ENCODE measurements at places on chromosomes 5 and 9.

- DNase-seq: no peak
Measured at GRCh38 chr5:38237681-38238080, 20.7 kb upstream of the EGFLAM start.

- no peak for DNase-seq
Measured at GRCh38 chr9:88007291-88007650, 32.9 kb upstream of the CDK20 start.

- DNase-seq: no peak
Measured at GRCh38 chr9:112757282-112757883, 6.8 kb downstream of the SNX30 start.

DNA sequence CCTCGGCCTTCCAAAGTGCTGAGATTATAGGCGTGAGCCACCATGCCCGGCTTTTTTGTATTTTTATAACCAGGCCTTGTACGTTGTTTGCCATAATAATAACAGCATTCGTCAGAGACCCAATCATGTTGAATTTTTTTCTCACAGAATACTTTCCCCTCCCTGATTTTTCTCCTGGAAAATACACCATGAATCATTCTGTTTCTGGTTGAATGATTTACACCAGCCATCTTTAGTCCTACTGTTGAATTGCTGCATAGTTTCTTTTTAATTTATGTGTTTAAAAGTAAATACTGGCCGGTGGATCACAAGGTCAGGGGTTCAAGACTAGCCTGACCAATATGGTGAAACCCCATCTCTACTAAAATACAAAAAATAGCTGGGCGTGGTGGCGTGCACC, 3.5 kb downstream of the CNOT8 start:
- DNase-seq: no peak

- no peak for DNase-seq
Measured at GRCh38 chr5:78574131-78574673, 74.4 kb downstream of the LHFPL2 start.

GRCh38 chr9:124125651-124125977, 114.0 kb downstream of the LHX2 start:
- DNase-seq: no peak

- no peak for DNase-seq
Measured at GRCh38 chr9:116380496-116380995, 227.0 kb downstream of the PAPPA start.
